Astrocyte (in vitro differentiated cells and primary cell): ENCODE measurements at places on chromosomes 13 and 19. TPM values are rescaled to one million over a fixed set of nuclear protein-coding genes. Genes with fewer than 3 reads are reported as not detected.
A peak's percentile ranks its signal among the peaks of the same experiment; 100 is the strongest.

GRCh38 chr13:109144693-109145437, 515.5 kb downstream of the MYO16 start:
- DNase-seq, result no peak
- H3K27ac ChIP-seq, result no peak overlapping the region
- H3K4me1 ChIP-seq, result peaks cover 20% of the 10 kb centered on the region
- H3K36me3 ChIP-seq, result no peaks in the 10 kb centered on the region

- H3K4me1 ChIP-seq, result peaks cover 46% of the 10 kb centered on the region
- no peaks in the 10 kb centered on the region for H3K27me3 ChIP-seq
- DNase-seq, result peak; percentile 65
Observed at GRCh38 chr19:11138601-11139300, 16.8 kb downstream of the SPC24 start.

DNA sequence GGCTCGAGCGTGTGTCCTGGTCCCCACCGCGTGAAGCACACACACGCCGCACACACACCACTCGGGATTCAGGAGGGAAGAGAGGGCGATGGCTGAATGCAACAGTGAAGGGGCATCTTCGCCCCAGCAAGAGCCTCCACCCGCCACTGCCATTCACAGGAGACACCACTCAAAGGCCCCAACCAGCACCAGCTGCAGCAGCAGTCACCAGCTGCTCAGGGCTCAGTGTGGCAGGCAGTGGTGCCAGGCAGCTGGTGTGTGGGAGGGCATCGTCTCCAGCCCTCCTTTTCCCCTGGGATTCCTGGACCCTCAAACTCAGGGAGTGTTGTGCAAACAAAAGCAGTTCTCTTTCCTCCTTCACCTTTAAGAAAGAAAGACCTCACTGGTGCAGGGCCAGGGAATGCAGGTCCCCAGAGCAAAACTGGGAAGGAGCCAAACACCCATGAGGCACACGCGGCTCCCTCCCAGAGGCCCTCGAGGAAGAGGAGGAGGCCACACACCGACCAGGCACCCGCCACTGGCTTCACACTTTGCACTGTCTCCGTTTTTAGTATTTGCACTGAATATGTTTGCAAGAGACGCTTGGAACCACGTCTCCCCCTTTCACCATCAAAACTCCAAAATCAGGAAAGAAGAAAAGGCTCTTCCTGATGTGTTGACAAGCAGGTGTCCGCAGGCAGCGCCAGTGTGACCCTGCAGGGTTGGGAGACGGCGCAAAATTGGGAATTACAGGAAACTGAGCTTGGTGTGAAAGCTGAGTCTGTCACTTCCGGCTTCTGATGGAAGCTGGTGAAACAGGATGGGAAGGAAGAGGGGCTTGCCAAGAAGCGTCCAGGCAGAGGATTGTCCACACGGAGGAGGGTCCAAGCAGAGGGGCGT, 26.4 kb upstream of the F7 start:
- no peaks in the 10 kb centered on the region for H3K27me3 ChIP-seq
- H3K4me1 ChIP-seq, result no peaks in the 10 kb centered on the region
- no peaks in the 10 kb centered on the region for H3K36me3 ChIP-seq
- H3K27ac ChIP-seq, result no peak overlapping the region

DNA sequence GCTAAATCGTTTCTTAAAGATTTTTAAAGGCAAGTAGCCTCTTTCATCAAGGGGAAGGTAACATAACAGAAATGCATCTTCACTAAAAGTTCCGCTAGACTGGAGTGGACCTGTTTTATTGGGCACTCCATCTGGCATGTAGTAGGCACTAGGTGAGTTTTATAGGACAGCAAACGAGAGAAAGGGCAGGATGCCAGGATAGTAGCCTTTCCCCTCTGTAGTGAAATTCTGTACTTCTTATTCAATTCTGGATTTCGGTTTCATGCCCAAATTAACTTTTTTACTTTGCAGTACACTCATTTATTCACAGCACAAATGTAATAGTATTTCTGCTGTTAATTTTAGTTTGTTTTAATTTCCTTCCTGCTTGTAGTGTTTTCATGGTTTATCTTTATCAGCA, 45.2 kb downstream of the GPR180 start:
- no peaks in the 10 kb centered on the region for H3K36me3 ChIP-seq
- no peak for DNase-seq
- H3K4me3 ChIP-seq, result no peak overlapping the region
- no peak overlapping the region for H3K27ac ChIP-seq
- H3K4me1 ChIP-seq, result peaks cover 2% of the 10 kb centered on the region

GRCh38 chr13:68439817-68440216, 1209.7 kb upstream of the PCDH9 start:
- peak; percentile 76 for DNase-seq
- no peaks in the 10 kb centered on the region for H3K36me3 ChIP-seq
- no peak overlapping the region for H3K4me3 ChIP-seq
- no peaks in the 10 kb centered on the region for H3K27me3 ChIP-seq

GRCh38 chr19:5132206-5132560, 163.3 kb downstream of the KDM4B start:
- peaks cover 20% of the 10 kb centered on the region for H3K4me1 ChIP-seq
- H3K27ac ChIP-seq, result no peak overlapping the region
- no peaks in the 10 kb centered on the region for H3K36me3 ChIP-seq
- H3K4me3 ChIP-seq, result no peak overlapping the region
- no peaks in the 10 kb centered on the region for H3K27me3 ChIP-seq

DNA sequence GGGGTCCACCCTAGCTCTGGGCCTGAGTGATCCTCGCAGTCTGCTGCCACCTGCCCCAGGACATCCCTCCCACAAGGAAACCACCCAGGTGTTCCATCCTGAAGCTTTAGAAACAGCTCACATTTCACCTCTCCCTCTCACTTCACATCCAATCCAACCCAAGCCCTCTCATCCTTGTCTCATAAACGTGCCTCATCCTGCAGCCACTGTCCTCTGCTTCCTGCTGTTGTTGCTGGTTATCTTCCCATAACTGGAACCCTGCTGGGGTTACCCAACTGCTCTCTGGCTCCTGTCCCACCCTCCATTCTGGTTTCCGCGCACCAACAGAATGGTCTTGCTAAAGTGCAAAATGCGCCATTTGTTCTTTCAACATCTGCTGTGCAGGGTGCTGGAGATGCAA, 59.7 kb upstream of the MTIF3 start:
- DNase-seq, result no peak
- no peak overlapping the region for H3K27ac ChIP-seq
- H3K4me1 ChIP-seq, result no peaks in the 10 kb centered on the region
- H3K27me3 ChIP-seq, result peaks cover 4% of the 10 kb centered on the region
- no peak overlapping the region for H3K4me3 ChIP-seq

- H3K27ac ChIP-seq, result no peak overlapping the region
- H3K27me3 ChIP-seq, result no peaks in the 10 kb centered on the region
- DNase-seq, result no peak
Observed at GRCh38 chr13:43003010-43003409, 11.0 kb upstream of the EPSTI1 start.

- no peak for DNase-seq
- H3K27ac ChIP-seq, result no peak overlapping the region
- no peaks in the 10 kb centered on the region for H3K4me1 ChIP-seq
- no peaks in the 10 kb centered on the region for H3K27me3 ChIP-seq
- H3K4me3 ChIP-seq, result no peak overlapping the region
Observed at GRCh38 chr19:28880735-28881401, 332.1 kb downstream of the UQCRFS1 start.

DNA sequence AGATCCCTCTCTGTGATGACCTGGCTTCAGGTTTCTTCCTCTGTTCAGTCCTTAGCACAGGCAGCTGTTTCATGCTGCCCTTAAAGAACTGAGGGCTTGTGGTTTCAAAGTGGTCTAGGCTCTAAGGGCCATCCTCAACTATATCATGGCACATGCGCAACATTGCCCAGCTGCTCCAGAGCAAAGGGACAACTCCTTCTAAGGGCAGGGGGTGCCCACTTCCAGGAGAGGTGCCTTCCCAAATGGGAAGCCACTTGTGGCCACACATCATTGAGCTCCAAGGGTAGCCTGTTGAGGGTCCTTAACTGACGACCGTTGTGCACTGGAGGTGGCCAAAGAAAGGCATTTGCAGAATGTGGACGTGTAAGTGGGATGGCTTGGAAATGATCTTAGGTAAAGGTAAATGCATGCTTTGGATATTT, 7.3 kb downstream of the GPR183 start:
- no peaks in the 10 kb centered on the region for H3K27me3 ChIP-seq
- DNase-seq, result no peak
- no peak overlapping the region for H3K27ac ChIP-seq
- H3K4me1 ChIP-seq, result peaks cover 3% of the 10 kb centered on the region
- H3K36me3 ChIP-seq, result no peaks in the 10 kb centered on the region

- H3K4me3 ChIP-seq, result no peak overlapping the region
- H3K27me3 ChIP-seq, result no peaks in the 10 kb centered on the region
- H3K27ac ChIP-seq, result no peak overlapping the region
- H3K4me1 ChIP-seq, result peaks cover 30% of the 10 kb centered on the region
- H3K36me3 ChIP-seq, result peaks cover under 1% of the 10 kb centered on the region
- DNase-seq, result no peak
Observed at GRCh38 chr19:13078381-13078780, 24.3 kb downstream of the LYL1 start.

- H3K27me3 ChIP-seq, result no peaks in the 10 kb centered on the region
- no peaks in the 10 kb centered on the region for H3K36me3 ChIP-seq
- peak; percentile 56 for DNase-seq
- no peak overlapping the region for H3K27ac ChIP-seq
Observed at GRCh38 chr19:17755977-17756670, 4.8 kb downstream of the FCHO1 start.

- no peaks in the 10 kb centered on the region for H3K27me3 ChIP-seq
- DNase-seq, result no peak
- H3K27ac ChIP-seq, result peak overlapping the region; percentile 66
- no peaks in the 10 kb centered on the region for H3K36me3 ChIP-seq
Observed at GRCh38 chr13:26460648-26461047, 96.8 kb upstream of the WASF3 start.

DNA sequence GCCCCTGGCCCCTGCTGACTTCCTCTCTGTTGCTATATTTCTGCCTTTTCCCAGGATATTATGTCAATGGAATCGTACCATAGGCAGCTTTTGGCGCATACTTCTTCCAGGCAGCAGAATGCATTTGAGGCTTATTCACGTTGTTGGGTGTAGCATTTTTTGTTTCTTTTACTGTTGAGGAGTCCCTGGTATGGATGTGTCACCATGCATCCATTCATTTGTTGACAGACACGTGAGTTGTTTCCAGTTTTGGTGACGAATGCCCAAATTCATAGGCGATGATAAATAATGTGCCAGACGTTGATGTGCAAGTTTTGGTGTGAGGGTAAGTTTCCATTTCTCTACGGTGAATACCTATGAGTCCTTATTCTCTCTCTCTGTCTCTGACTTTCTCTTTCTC, 5.0 kb downstream of the NFILZ start:
- DNase-seq, result peak; percentile 76
- no peaks in the 10 kb centered on the region for H3K27me3 ChIP-seq
- H3K36me3 ChIP-seq, result no peaks in the 10 kb centered on the region
- no peak overlapping the region for H3K27ac ChIP-seq

- H3K4me3 ChIP-seq, result no peak overlapping the region
- H3K27ac ChIP-seq, result no peak overlapping the region
- H3K36me3 ChIP-seq, result no peaks in the 10 kb centered on the region
- H3K4me1 ChIP-seq, result no peaks in the 10 kb centered on the region
- no peaks in the 10 kb centered on the region for H3K27me3 ChIP-seq
- no peak for DNase-seq
Observed at GRCh38 chr19:19752760-19753403, 20.0 kb upstream of the ZNF14 start.

- H3K4me1 ChIP-seq, result no peaks in the 10 kb centered on the region
- no peak overlapping the region for H3K4me3 ChIP-seq
- DNase-seq, result no peak
- H3K27ac ChIP-seq, result no peak overlapping the region
Observed at GRCh38 chr13:28568286-28568685, 73.4 kb upstream of the FLT1 start.

Gene PDE4C
- 0.64 and 0.70 TPM in 2 replicates for total RNA-seq

Gene PABPC3
- 0.17 and 0.45 TPM in 2 replicates for total RNA-seq

Gene ITGBL1
- 0.14 and 0.22 TPM in 2 replicates for total RNA-seq

Gene NCR1
- not detected in 2 replicates for total RNA-seq

Gene DIAPH3
- 16.0 and 19.0 TPM in 2 replicates for total RNA-seq

Gene FPR3
- total RNA-seq, result not detected in 2 replicates

Gene C19orf81
- total RNA-seq, result not detected in 2 replicates

Gene SMAD9
- 2.8 and 2.9 TPM in 2 replicates for total RNA-seq

Gene CYP4F2
- not detected in 2 replicates for total RNA-seq
